Ureter (tissue), 1 donor: ENCODE measurements at places on chromosomes 12 and 14. TPM values are rescaled to one million over a fixed set of nuclear protein-coding genes. Genes with fewer than 3 reads are reported as not detected.

B4GALNT3 gene
- 11.7 TPM for total RNA-seq

GPATCH2L gene
- 62.4 TPM for total RNA-seq

BICDL1 gene
- 17.2 TPM for total RNA-seq

BCL7A gene
- 14.8 TPM for total RNA-seq

KIF21A gene
- total RNA-seq, result 27.7 TPM

EIF2S3B gene
- 0.81 TPM for total RNA-seq

RPS6KL1 gene
- 10.7 TPM for total RNA-seq

TAS2R43 gene
- 3.0 TPM for total RNA-seq

CEBPE gene
- not detected for total RNA-seq

LETMD1 gene
- total RNA-seq, result 97.8 TPM

DYNLL1 gene
- 313 TPM for total RNA-seq

- no peak for DNase-seq
Observed at GRCh38 chr14:104224506-104225277, 86.3 kb downstream of the KIF26A start.

GRCh38 chr14:56280843-56281242 lies 162.6 kb downstream of the PELI2 start:
- DNase-seq, result no peak

DNA sequence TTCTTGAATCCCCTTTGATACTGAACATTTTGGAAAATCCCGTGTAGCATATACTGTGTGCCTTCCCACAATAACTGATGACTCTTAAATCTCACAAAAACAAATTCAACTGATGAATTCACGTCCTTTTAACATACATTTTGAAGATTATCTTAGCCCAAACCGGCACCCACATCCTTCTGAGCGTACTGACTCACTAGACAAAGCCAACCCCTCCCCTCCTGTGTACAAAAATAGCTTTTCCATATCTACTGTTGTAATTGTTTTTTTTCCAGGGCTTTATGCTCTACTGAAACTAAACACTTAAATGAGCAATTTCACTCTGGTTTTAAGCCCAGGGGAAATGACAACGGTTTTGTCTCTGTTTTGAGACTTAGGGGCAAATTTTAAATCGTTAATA lies 109.4 kb upstream of the ATF7IP start:
- DNase-seq, result no peak

- DNase-seq, result no peak
Observed at GRCh38 chr14:100769035-100769939, 42.6 kb downstream of the DLK1 start.

DNA sequence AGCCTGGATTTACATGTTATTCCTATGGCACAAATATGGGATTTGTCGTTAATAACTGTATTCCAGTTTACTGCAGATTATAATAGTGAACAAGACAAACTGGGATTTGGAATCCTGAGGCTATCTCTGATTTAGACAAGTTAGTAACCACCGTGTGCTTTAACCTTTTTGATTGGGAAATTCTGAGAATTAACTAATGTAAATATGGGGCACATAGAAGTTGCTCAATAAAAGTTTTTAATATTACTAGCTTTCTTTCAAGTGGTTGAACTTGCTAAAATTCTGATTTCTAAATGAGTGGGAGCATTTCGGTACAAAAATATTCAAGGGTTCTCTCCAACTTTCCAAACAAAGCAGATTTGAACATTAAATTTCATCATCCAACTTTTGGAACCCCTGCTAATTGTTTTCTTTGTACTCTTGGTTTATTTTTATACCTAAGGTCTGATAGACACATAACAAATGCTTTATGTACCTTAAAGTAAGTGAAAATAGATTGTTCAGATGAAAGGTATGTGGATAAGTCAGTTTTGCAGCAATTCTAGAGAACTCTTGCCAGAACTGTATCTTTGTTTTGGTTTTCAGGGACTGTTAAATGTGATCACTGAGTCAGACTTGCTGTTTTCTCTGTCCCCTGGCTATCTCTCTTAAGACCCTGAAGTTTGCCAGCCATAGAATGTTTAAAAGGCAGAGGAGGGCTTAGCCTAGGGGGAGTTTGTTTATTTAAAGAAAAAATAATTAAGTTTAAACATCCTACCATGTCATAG lies 57.5 kb downstream of the FRS2 start:
- no peak for DNase-seq

- DNase-seq, result no peak
Observed at GRCh38 chr12:64304571-64304970, 82.5 kb upstream of the KICS2 start.

GRCh38 chr14:81655423-81656314 lies 122.0 kb upstream of the SEL1L start:
- DNase-seq, result no peak

DNA sequence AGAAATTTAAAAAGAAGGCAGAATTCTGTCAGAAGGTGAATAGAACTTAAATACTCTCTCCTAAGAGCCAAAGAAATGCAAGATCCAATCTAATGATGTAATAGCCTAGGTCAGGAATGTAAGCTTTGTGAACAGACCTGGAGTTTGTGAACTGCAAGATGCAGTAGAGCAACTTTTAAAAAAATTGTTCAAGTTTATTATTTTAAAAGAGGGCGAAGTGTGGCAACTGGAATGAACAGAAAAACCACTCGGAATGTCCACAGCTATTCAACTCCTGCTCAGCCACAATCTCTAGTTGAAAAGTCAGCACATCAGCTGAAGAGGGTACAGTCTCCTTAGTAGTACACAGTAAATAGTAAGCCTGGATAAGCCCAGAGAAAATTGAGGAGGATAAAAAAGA lies 228.8 kb downstream of the PPFIA2 start:
- no peak for DNase-seq

GRCh38 chr14:56715938-56716337 lies 94.3 kb downstream of the OTX2 start:
- DNase-seq, result no peak

- DNase-seq, result no peak
Observed at GRCh38 chr14:62103464-62103863, 341.2 kb downstream of the SNAPC1 start.

DNA sequence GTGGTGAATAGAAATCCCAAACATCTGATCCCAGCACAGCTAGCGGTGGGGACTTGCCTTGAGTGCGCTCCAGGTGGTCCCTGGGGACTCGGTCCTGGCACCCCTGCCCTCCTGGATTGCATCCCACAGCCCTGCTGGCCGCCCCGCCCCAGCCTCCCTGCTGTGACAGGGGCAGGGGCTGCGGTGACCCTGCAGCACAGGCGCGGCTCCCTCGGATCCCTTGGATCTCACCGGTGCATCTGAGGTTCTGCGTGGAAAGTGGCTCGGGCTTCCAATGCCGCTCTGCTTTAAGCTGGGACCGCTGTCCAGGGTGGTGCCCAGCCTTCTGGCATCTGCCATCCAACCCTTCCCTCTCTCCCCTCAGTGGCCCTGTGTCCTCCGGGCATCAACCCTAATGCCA lies 16.0 kb downstream of the ANKRD9 start:
- no peak for DNase-seq

GRCh38 chr14:42187846-42188245 lies 581.2 kb downstream of the LRFN5 start:
- DNase-seq, result no peak

DNA sequence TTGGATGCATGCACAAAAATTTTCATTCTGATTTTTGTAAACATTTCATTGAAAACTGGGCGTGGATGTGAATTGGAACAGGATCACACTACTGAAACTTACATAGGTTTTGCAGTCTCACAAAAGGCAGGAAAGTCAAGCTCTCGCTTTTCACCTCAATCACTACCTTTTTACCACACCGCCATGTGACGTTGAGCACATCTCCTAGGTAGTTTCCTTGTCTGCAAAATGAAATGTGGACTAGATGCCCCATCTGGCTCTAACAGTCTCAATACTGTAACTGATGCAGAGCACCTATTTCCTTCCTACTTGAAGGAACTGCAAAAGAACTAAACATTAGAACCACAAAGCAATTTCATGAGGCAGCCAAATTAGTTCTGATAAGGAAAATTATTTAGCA lies 4.4 kb upstream of the YY1 start:
- no peak for DNase-seq

DNA sequence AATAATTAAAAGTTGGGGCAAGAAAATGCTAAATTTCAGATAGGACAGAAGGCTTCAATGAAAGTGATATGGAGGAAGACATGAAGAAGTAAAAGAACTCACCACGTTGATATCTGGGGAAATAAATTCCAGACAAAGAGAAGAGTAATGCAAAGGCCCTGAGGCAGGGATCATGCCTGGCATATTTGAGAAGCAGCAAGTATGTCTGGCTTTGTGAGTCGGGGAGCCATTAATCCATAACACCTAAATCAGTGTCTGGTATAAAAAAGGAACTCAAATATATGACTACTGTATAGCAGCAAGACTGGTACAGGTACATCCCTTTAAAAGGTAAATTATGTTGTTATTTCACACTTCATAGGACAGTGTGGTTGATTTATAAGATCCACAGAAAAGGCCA lies 16.4 kb downstream of the BAZ1A start:
- no peak for DNase-seq

GRCh38 chr14:71166180-71166837 lies 259.1 kb downstream of the PCNX1 start:
- peak; percentile 53 for DNase-seq

DNA sequence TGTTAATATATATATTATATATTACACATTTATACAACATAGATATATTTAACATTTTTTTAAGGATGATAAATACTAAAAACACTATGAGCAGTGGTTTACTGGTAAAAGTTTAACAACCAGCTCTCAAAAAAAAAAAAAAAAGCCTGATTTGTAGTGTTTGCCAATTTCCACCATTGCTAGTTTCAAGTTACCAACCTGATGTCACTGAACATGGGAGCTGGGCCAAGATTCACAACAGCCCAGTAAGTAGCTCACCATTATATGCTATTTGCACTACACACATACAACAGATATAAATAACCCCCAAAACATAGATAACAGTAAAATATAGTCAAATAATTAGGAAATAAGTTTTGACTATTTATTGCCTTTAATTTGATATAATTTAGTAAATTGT lies 28.9 kb upstream of the TMX1 start:
- DNase-seq, result no peak
